NCI-H748 treated with DMSO at 0.1 percent for 48 hours (cell line): ENCODE measurements at places on chromosomes 3 and 15.
A peak's percentile ranks its signal among the peaks of the same experiment; 100 is the strongest.

DNA sequence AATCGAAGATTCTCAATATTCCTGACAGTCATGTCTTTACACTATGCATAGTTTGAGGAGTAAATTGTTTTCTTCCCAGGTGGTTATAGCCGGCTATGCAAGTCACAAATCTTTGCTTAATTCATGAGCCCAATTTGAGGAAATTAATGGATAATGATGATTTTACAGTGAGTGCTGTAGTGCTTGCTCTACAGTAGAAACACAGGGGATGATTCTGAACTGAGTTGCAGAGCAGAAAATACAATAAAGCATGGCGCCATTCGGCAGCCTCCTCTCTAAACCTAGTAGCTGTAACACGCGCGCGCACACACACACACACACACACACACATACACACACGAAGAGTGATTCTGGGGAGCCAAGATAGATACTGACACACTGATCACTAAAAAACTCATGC is 181.7 kb upstream of the DPH6 start:
- DNase-seq: no peak

DNA sequence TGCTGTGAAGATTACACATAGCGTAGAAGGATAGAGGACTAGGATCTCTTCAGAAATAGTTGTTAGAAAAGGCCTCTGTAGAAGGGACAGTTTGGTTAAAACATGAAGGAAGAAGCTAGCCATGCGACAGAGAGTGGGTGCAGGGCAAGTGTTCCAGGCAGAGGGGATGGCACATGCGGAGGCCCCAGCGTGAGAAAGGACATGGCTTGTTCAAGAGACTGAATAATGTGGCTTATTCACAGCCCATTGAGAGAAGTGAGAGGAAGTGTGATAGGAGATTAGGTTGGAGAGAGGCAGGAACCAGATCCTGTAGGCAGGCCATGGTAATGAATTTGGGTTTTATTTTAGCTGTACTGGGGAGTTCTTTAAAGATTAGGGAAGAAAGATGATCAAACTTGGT is 56.4 kb downstream of the NEO1 start:
- no peak for DNase-seq

DNA sequence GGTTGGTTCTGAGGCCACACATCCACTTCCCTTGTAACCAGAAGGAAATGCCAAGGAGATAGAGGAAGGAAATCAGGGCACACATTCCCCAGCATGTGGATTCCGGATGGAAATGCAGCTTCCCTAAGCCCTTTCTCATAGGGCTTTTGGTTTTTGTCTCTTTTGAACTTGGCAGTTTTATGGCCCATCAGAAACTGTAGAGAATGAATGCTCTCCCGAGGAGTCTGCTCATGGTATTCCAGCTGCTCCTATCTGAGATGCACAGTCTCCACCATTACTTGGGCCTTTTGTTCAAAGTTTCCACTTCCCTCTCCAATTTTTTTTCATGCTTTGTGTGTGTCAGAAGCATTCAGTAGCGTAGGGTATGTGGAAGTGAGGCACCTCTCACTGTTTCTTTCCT is 21.2 kb downstream of the XYLB start:
- DNase-seq: no peak

DNA sequence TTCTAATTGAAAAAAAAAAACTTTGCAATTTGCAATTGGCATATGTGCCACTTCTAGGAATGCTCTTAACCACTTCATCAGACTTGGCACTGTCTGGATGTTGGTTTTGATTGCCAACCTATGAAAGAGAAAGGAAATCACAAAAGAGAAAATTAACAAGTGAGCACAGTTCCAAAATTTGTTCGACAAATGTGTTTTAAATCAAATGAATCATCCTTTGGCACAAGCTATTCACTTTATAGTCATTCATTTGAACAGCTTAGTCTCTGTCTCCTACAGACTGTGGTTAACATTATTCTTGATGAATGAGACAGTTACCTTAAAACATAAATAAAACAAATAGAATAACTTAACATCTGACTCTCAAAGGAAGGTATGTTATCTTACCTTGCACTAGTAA is 265.0 kb downstream of the EPHA3 start:
- no peak for DNase-seq

DNA sequence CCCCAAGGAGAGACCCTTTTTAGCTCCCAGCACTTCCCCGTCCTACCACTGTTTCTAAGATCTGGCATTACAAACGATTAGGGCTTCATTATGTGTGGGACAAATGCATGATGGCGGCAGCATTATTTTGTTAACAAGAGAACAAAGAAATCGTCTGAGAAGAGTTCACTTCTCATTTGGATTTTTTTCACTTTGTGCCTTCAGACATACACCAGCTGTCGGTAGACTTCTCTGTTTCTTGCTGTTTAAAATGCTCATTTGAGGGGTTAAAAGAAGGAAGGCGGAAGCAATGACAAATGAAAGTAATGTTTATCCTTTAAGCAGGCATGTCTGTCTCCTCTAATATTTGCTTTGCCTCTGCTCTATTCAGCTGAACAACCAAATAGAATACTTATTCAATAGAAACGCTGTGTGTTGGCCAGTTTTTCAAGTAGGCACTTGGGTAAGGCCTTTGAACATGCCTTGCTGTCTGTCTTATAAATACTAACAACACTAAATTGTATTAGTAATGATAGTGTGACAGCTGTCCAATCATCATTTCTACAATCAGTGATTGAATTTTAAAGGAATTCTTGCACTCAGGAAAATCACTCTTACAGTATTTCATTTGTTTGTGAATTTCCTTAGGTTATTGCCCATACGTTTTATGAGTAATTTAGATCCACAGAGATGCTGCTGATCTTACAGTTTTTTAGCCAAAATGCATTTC is 382.4 kb downstream of the IL5RA start:
- peak; percentile 45 for DNase-seq

DNA sequence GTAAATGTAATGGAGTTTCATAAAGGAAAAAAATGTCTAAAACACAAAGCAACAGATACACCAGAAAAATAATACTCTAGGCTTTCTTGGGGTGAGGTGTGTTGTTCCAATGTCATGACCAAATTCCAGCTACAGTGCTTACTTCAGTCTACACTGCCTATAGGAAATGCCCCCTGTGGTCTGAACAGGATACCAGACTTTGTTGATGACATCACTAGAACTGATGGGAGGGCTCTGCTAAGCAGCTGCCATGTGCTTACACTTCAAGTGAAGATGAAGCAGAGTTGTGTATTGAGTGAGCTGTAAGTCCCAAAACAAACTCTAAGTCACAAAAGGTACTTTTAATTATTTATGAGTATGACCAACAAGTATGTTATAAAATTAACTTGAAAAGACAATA is 456.1 kb upstream of the IL12A start:
- DNase-seq: no peak

GRCh38 chr15:88161636-88162035 is 94.9 kb downstream of the NTRK3 start:
- no peak for DNase-seq

DNA sequence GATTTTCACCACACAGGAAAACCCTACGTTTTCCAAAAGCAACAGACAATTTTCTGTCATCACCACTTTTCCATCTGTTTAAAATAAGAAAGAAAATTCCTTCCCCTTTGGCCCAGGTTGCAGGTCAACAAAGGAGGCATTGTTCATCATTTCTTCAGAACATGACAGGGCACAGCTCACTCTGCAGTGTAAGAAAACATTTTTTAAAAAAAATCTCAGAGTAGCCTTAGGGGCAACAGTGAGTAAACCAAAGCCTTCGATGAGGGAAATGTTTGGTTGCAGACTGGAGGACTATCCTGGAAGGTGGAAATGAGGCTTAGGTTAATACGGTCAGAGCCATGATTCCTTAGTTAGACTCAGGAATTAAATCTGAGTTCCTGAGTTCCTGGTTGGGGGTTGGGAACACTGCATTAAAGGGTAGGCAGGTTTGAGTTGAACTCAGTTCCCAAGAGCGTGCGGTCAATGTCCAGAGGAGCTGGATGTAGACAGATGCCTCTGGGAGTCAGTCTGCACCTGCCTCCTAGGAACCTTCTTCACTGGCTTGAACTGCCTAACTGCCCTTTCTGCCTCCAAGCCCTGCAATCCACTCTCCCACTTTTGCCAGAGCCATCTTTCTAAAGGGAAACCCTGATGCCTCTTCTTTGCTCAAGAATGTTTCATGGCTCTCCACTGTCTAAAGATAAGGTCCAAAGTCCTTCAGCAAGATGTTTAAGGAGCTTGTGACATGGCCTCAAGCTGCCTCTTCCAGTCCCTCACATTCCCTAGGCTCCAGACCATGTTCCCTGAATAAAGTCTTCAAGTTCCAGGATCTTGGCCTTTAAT is 3.3 kb upstream of the HES1 start:
- DNase-seq: no peak

DNA sequence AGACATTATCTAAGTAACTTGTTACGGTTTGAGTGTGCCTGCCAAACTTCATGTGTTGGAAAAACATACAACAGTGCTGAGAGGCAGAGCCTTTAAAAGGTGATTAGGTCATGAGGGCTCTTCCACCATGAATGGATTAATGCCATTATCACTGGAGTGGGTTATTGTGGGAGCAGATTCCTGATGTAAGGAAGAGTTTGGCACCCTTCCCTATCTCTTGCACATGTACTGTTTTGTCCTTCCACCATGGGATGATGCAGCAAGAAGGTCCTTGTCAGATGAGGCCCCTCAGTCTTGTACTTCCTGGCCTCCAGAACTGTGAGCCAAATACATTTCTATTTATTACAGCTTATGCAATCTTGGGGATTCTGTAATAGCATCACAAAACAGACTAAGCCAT is 413.9 kb downstream of the EPHA3 start:
- DNase-seq: no peak

DNA sequence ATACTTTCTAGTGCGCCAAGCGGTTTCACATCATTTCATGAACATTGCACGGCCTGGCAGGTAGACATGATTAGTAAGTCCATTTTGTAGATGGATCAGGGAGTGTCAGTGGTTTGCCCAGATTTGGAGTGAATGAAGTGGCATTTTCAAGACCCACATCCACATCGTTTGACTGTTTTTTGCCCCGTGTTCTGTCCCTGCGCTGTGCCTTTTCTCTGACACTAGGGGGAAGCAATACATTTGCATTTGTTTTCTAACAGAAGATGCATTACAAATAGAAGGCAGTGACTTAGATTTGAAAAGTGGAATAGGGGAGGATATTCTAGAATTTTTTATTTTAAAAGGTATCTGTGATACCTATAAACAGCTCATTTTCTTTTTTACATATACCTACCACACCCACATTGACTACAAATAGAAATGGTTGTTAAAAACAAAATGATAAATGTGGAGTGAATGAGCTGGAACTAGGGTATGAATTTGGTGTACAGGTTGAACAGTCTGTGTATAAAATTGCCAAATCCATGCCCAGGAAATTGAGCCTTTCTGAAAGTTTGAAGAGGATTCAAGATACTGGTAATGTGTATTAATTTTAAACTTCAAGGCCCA is 98.0 kb downstream of the USP13 start:
- DNase-seq: no peak
